Body of pancreas (tissue), 4 donors: ENCODE measurements at places on chromosomes 16 and 17. TPM values are rescaled to one million over a fixed set of nuclear protein-coding genes. Genes with fewer than 3 reads are reported as not detected.

Gene ZFPM1
- total RNA-seq: 10.9 TPM

Gene DLX3
- not detected for total RNA-seq

Gene CTF1
- 2.0 TPM for total RNA-seq

GRCh38 chr16:86828653-86829052 is 250.3 kb downstream of the FOXL1 start:
- peaks cover 4% of the 10 kb centered on the region for H3K27me3 ChIP-seq
- H3K36me3 ChIP-seq: no peaks in the 10 kb centered on the region
- H3K4me1 ChIP-seq: no peaks in the 10 kb centered on the region
- no peak overlapping the region for H3K4me3 ChIP-seq
- no peak overlapping the region for H3K27ac ChIP-seq

GRCh38 chr17:22233382-22233781 is 541.1 kb downstream of the KCNJ18 start:
- H3K36me3 ChIP-seq: no peaks in the 10 kb centered on the region
- H3K4me3 ChIP-seq: no peak overlapping the region
- no peaks in the 10 kb centered on the region for H3K4me1 ChIP-seq
- H3K27ac ChIP-seq: no peak overlapping the region
- H3K27me3 ChIP-seq: no peaks in the 10 kb centered on the region
- DNase-seq: no peak

DNA sequence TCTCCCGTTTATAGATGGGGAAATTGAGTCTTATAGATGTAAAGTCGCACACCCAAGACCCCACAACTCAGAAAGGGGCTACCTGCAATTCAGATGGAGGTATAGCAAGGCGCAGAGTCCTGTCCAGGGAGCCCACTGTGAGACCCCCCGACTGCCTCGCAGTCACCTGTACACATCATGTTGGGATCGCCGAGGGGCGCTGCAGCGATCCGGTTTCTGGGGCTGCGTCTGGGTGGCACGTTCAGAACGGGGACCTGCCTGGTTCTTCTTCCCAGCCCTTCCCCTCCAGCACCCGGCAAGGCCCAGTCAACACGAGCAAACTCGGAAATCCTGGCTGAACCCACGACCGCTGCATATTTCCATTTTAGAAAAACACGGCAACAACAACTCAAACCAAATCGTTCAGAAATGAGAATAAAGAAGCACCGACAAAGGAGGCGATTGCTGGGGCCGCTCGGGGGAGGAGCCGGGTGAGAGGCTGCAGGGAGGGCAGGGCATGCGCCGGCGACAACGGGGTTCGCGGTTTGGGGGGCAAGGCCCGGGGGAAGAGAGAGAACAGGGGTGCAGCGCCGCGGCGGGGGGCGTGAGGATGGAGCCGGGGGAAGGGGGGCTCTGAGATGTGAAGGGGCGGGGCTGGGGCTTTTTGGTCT is 643 bp downstream of the HSDL1 start:
- peak overlapping the region; percentile 85 for H3K4me3 ChIP-seq
- H3K27ac ChIP-seq: no peak overlapping the region
- DNase-seq: peak; percentile 37
- no peaks in the 10 kb centered on the region for H3K27me3 ChIP-seq
- peaks cover 9% of the 10 kb centered on the region for H3K4me1 ChIP-seq
- no peaks in the 10 kb centered on the region for H3K36me3 ChIP-seq

DNA sequence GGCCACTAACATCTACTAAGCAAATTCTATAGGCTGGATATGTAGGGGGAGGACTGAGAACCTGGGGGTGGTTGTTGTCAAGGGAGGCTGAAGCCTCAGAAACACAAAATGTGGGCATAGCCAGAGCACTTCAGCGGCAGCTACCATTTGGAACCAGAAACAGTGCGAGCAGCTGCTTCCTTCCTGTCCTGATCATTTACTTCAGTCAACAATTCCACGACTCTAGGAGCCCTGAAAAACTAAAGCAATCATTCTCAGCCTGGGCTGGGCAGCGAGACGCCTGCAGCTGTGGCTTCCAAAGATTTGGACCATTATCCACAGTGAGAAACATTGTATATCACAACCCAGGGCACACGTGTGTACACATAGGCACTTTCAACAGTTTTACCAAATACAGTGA is 93.9 kb upstream of the WSCD1 start:
- H3K27ac ChIP-seq: no peak overlapping the region
- no peaks in the 10 kb centered on the region for H3K4me1 ChIP-seq
- H3K4me3 ChIP-seq: no peak overlapping the region
- no peaks in the 10 kb centered on the region for H3K36me3 ChIP-seq
- DNase-seq: no peak
